Neural crest cell (in vitro differentiated cells): ENCODE measurements at places on chromosomes 3 and 15. TPM values are rescaled to one million over a fixed set of nuclear protein-coding genes. Genes with fewer than 3 reads are reported as not detected.

ANXA2 gene
- 122 and 129 TPM in 2 replicates for total RNA-seq

DNA sequence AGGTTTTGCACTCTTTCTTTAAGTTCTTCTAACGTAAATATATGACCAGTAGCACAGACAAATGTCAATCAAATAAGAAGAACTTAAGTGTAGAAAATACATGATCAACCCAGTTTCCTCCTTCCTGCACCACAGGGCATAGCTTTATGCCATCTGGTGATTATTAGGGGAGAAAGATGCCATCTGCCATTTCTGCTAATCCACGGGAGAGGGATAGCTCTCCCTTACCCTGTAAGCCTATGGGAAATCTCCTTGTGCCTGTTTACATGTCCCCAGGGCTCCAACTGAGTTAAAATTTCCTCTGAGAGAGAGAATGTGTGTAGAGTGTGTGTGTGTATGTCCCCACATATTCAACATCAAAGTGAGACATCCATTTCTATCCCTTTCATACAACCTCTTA lies 135.9 kb downstream of the RSL24D1 start:
- H3K4me3 ChIP-seq: no peak overlapping the region
- DNase-seq: no peak
- peaks cover 8% of the 10 kb centered on the region for H3K27me3 ChIP-seq
- H3K27ac ChIP-seq: no peak overlapping the region
- no peaks in the 10 kb centered on the region for H3K4me1 ChIP-seq

- peaks cover 39% of the 10 kb centered on the region for H3K27me3 ChIP-seq
- H3K4me3 ChIP-seq: no peak overlapping the region
- H3K4me1 ChIP-seq: peaks cover 25% of the 10 kb centered on the region
- H3K36me3 ChIP-seq: no peaks in the 10 kb centered on the region
- no peak for DNase-seq
Observed at GRCh38 chr3:197027151-197027895, 2.3 kb downstream of the MELTF start.

DNA sequence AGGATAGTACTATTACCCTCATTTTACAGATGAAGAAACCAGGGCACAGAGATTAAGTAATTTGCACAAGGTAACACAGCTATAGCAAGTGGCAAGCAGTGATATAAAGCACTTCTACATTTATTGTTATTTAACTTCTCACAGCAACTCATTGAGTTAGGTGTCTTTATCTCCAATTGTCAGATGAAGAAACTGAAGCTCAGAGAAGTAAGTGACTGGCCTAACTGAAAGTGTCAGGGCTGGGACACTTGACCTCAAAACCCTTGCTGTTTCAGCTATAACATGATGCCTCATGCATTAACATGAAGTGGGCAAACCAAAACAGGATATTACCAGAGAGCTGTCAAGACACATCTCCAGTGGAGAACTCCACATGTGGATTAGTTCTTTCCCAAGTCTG lies 65.8 kb upstream of the LEKR1 start:
- H3K36me3 ChIP-seq: no peaks in the 10 kb centered on the region
- no peak overlapping the region for H3K4me3 ChIP-seq
- no peaks in the 10 kb centered on the region for H3K27me3 ChIP-seq
- no peak overlapping the region for H3K27ac ChIP-seq
- H3K4me1 ChIP-seq: peaks cover 15% of the 10 kb centered on the region
- no peak for DNase-seq

DNA sequence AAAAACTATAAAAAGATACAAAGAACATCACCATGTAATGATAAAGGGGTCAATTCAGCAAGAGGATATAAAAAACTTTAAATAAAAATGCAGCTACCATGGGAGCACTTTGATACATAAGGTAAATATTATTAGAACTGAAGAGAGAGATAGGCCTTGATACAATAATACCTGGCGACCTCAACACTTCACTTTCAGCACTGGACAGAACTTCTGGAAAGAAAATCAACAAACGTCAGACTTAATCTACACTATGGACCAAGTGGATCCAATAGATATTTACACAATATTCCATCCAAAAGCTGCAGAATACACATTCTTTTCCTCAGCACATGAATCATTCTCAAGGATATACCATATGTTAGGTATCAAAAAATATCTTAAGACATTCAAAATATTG lies 42.0 kb downstream of the WDR49 start:
- H3K4me1 ChIP-seq: no peaks in the 10 kb centered on the region
- DNase-seq: no peak
- H3K27me3 ChIP-seq: peaks cover 3% of the 10 kb centered on the region
- H3K4me3 ChIP-seq: no peak overlapping the region
- no peak overlapping the region for H3K27ac ChIP-seq

MORC1 gene
- total RNA-seq: not detected in 2 replicates
